ENCODE measurements at places on chromosomes 13 and 19. TPM values are rescaled to one million over a fixed set of nuclear protein-coding genes. Genes with fewer than 3 reads are reported as not detected.
A peak's percentile ranks its signal among the peaks of the same experiment; 100 is the strongest.

- H3K36me3 ChIP-seq: peaks cover 36% of the 10 kb centered on the region
- H3K27ac ChIP-seq: peak overlapping the region; percentile 62
- H3K27me3 ChIP-seq: peaks cover 10% of the 10 kb centered on the region
- DNase-seq: no peak
These were observed 1.5 kb downstream of the DHX34 start for GRCh38 chr19:47350630-47351029.

GRCh38 chr19:35126624-35126959, 8.3 kb downstream of the LGI4 start:
- H3K4me3 ChIP-seq: no peak overlapping the region
- H3K27ac ChIP-seq: no peak overlapping the region
- no peak for DNase-seq
- peaks cover 23% of the 10 kb centered on the region for H3K4me1 ChIP-seq
- H3K36me3 ChIP-seq: no peaks in the 10 kb centered on the region

GRCh38 chr13:90742381-90742780, 605.1 kb upstream of the MIR17HG start:
- H3K4me1 ChIP-seq: 0 out of 2 replicates have a peak, but pooled peaks cover 6% of the 10 kb centered on the region
- H3K36me3 ChIP-seq: no peaks in the 10 kb centered on the region
- H3K4me3 ChIP-seq: no peak overlapping the region
- H3K27ac ChIP-seq: no peak overlapping the region
- peaks cover 6% of the 10 kb centered on the region for H3K27me3 ChIP-seq

GRCh38 chr13:66492479-66492878, 737.7 kb downstream of the PCDH9 start:
- DNase-seq: no peak
- H3K4me3 ChIP-seq: no peak overlapping the region
- H3K4me1 ChIP-seq: peaks cover 16% of the 10 kb centered on the region
- H3K36me3 ChIP-seq: no peaks in the 10 kb centered on the region
- H3K27ac ChIP-seq: no peak overlapping the region

- H3K4me3 ChIP-seq: 0 out of 2 replicates have a peak overlapping the region, but pooled peaks have one; percentile 37
- no peaks in the 10 kb centered on the region for H3K36me3 ChIP-seq
- H3K27ac ChIP-seq: no peak overlapping the region
These were observed 21.8 kb upstream of the NAXD start for GRCh38 chr13:110593430-110594130.

DNA sequence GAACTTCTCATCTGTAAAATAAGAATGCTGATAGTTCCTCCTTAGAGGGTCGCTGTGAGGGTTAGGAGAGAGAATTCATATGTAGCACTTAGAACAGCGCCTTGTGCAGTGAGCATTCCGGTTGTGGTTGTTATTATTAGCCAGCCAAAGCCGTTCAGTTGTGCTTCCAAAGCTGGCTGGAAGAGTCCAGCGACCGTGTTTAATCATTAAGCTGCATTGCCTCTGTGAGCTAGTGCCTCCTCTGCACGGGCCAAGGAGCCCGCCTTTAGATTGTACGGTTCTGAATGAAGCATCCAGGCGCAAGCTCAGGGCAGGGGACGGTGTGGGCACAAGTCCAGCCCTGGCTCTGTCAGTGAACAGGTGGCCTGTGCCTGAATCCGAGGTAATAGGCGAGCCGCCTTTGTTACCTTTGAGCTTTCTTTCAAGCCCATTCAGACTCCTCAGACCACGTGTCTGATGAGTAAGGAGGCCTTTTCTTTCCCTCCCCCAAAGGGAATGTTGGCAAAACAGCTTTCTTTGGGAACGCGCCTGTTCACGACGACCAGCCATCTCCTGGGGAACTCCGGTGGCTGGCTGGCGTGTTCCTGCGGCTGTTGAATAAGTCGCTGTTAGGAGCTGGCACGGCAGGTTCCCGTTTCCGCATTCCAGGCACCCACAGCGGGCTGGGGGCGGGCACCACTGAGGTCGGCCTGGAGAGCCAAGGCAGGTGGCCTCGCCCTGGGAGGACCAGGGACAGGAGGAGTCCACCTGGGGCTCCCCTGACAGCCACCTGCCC, 25.1 kb downstream of the SIPA1L3 start:
- H3K4me3 ChIP-seq: no peak overlapping the region
- peaks cover 49% of the 10 kb centered on the region for H3K36me3 ChIP-seq
- peaks cover 2% of the 10 kb centered on the region for H3K27me3 ChIP-seq
- H3K4me1 ChIP-seq: peaks cover 46% of the 10 kb centered on the region
- DNase-seq: no peak

DNA sequence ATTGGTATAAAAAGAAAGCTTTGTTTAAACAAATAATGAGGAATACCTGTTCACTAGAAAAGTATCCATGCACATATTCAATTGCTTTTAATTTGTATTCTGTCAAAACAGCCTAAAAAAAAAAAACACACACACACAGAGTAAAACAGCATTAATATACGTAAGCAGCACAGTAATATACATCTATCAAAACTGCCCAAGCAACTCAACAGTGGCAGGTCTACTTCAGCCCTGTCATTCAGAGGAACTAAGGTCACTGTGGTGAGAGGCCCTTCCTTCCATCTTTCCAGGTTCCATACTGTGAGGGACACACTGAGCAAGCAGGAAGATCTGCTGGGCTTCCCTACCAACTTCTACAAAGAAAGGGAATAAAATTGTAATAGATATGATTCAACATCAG, 3.8 kb downstream of the PROSER1 start:
- peaks cover 26% of the 10 kb centered on the region for H3K4me1 ChIP-seq
- no peak overlapping the region for H3K4me3 ChIP-seq
- peaks cover 4% of the 10 kb centered on the region for H3K36me3 ChIP-seq
- no peak overlapping the region for H3K27ac ChIP-seq
- peaks cover 2% of the 10 kb centered on the region for H3K27me3 ChIP-seq

- no peak for DNase-seq
- H3K36me3 ChIP-seq: peaks cover 18% of the 10 kb centered on the region
- H3K4me1 ChIP-seq: peaks cover 19% of the 10 kb centered on the region
- H3K27me3 ChIP-seq: no peaks in the 10 kb centered on the region
- H3K4me3 ChIP-seq: no peak overlapping the region
These were observed 16.4 kb downstream of the MICOS13 start for GRCh38 chr19:5663904-5664303.

DNA sequence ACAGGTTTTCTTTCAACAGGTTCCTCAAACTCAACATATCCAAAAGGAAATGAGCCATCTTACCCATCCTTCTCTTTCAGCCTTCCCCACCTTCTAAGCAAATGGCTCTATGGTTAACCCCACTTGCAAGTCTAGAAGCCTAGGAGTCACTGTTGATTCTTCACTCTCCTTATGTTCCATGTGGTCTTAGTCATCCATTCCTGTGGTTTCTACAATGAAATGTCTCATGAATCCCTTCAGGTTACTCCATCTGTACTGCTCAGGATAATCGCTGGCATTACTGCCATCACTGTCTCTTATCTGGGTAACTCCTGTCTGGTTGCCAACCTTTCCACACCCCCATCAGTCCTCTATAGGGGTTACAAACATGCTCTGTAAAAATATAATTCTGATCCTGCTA, 381.3 kb downstream of the ENOX1 start:
- peaks cover 25% of the 10 kb centered on the region for H3K4me1 ChIP-seq
- H3K27me3 ChIP-seq: peaks cover 7% of the 10 kb centered on the region
- H3K27ac ChIP-seq: no peak overlapping the region
- DNase-seq: peak; percentile 57

- H3K27ac ChIP-seq: no peak overlapping the region
- H3K36me3 ChIP-seq: no peaks in the 10 kb centered on the region
- DNase-seq: no peak
- H3K4me3 ChIP-seq: no peak overlapping the region
These were observed 3.7 kb upstream of the DOCK9 start for GRCh38 chr13:98981369-98982080.

DNA sequence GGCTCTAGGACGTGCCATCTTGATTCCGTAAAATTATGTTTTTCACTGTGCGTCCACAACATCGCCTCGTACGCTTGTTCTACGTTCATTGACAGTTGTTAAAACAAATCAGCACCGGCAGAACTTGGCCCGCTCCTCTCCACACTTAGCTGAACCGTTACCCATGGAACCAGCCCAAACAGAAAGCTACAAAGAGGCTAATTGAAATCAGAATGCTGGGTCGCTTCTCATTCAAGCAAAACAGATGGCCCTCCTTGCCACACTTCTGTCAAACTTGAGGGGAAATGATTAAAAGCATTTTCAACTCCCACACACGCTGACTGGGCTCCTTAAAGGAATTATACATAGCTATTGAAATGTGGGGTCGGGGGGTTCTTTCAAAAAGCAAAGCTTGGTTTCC, 71.6 kb downstream of the TM9SF2 start:
- no peak overlapping the region for H3K27ac ChIP-seq
- no peak for DNase-seq
- H3K4me3 ChIP-seq: no peak overlapping the region
- H3K27me3 ChIP-seq: peaks cover 2% of the 10 kb centered on the region
- H3K36me3 ChIP-seq: peaks cover 9% of the 10 kb centered on the region

GRCh38 chr13:100478107-100478809, 110.3 kb downstream of the GGACT start:
- H3K27ac ChIP-seq: no peak overlapping the region
- H3K36me3 ChIP-seq: no peaks in the 10 kb centered on the region
- H3K27me3 ChIP-seq: no peaks in the 10 kb centered on the region
- DNase-seq: no peak
- no peak overlapping the region for H3K4me3 ChIP-seq
- H3K4me1 ChIP-seq: peaks cover 11% of the 10 kb centered on the region

DNA sequence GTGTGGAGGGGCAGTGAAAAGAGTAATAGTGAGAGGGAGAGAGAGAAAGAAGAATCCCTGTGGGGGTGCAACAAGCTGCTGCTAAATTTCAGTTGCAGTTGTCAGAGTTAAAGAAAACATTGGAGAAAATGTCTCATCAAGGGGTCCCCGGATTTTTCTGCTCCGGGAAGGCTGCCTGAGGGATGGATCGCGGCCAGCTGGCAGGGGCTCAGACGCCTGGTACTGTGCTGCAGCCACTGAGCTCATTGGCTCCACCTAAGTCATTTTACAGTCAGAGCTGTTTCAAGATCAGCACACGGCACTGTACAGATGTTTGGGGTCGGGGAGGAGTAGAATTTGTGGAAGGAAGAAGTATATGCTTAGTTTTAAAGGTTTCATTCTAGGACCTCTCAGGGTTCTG, 106.2 kb downstream of the SHISA2 start:
- H3K4me3 ChIP-seq: no peak overlapping the region
- peaks cover 3% of the 10 kb centered on the region for H3K27me3 ChIP-seq

DNA sequence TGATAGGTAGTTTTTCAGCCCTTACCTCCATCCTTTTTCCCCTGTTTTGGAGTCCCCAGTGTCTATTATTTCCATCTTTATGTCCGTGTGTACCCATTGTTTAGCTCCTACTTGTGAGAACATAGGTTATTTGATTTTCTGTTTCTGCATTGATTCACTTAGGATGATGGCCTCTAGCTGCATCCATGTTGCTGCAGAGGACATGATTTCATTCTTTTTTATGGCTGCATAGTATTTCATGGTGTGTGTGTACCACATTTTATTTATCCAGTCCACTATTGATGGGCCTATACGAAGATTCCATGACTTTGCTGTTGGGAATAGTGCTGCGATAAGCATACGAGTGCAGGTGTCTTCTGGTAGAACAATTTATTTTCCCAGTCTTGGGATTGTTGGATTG, 15.0 kb upstream of the ZNF527 start:
- H3K27ac ChIP-seq: no peak overlapping the region
- H3K4me1 ChIP-seq: 0 out of 2 replicates have a peak, but pooled peaks cover 8% of the 10 kb centered on the region
- no peaks in the 10 kb centered on the region for H3K27me3 ChIP-seq
- H3K4me3 ChIP-seq: no peak overlapping the region
- peaks cover 87% of the 10 kb centered on the region for H3K36me3 ChIP-seq

DNA sequence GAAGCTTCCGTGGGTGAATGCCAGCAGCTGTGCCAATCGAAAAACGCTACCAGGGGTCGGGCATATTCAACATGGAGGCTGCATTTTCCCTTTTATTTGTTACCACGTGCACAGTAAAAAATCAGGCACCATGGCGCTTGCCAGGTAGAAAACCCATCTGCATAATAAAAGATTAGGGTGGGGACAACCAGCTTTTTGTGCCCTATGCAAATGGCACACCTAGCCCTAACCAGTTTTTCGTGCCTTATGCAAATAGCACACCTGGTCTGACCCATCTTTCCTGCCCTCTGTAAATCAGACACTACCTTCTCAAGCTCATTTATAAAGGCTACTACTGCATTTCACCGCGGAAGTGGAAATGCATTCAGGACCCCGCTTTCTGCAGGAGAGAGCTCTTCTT, 62.1 kb upstream of the FREM2 start:
- H3K4me3 ChIP-seq: no peak overlapping the region
- no peaks in the 10 kb centered on the region for H3K36me3 ChIP-seq
- H3K4me1 ChIP-seq: no peaks in the 10 kb centered on the region
- H3K27ac ChIP-seq: no peak overlapping the region
- no peaks in the 10 kb centered on the region for H3K27me3 ChIP-seq

DNA sequence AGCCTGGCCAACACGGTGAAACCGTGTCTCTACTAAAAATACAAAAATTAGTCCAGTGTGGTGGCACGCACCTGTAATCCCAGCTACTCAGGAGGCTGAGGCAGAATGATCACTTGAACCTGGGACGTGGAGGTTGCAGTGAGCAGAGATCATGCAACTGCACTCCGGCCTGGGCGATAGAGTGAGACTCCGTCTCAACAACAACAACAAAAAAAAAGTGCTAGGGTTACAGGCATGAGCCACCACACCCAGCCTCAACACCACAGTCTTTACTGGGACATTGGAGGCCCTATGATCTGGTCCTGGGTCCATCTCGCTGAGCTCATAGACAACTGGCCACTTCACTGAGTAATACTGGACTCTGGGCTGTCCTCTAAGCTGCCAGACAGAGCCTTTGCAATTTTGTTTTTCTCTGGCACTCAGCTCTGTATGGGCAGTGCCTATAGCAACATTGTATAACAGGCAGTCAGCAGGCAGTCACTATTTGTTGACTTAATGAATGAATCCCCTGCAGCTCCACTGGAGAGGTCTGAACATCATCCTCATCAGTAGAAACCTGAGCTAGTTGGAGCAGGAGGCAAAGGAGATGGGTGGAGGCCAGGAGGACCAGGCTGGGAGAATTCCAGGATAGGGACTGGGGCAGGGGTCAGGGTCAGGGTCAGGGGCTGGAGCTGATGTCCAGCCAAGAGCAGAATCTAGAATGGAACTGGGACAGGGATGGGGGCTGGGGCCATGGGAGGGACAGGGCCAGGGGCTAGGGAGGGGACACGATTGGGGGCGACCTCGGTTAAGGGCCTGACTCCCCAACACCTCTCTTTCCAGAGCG, 8.1 kb downstream of the BLOC1S3 start:
- peaks cover 10% of the 10 kb centered on the region for H3K36me3 ChIP-seq
- peaks cover 7% of the 10 kb centered on the region for H3K4me1 ChIP-seq
- H3K4me3 ChIP-seq: no peak overlapping the region

DNA sequence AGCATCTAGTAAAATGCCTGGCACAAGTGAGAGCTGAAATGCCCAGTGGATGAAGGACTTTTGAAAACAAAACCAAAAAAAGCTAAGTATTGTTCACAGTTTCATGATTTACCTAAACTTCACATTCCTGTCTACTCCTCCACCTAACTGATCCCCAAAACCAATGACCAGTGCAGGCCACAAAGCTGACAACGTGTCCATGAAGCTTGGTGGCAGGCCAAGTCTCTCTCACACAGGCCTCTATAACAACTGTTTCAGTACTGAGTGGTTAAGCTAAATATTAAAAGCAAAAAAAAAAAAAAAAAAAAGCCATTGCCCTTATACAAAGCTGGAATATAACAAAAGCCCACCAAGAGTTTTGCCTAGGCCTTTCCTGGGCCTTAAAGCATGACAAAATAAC, 36.4 kb downstream of the STK24 start:
- H3K27ac ChIP-seq: peak overlapping the region; percentile 95
- H3K4me3 ChIP-seq: peak overlapping the region; percentile 64
- H3K4me1 ChIP-seq: peaks cover 89% of the 10 kb centered on the region
- peaks cover 5% of the 10 kb centered on the region for H3K27me3 ChIP-seq

- H3K4me1 ChIP-seq: no peaks in the 10 kb centered on the region
- no peaks in the 10 kb centered on the region for H3K27me3 ChIP-seq
- DNase-seq: no peak
These were observed 10.4 kb upstream of the ZNF8 start for GRCh38 chr19:58268344-58268743.

The HOOK2 gene
- total RNA-seq: 10.5 TPM

The RNF225 gene
- total RNA-seq: not detected

The MEF2B gene
- 0.51 TPM for total RNA-seq

The CLDN10 gene
- not detected for total RNA-seq

The WDR87 gene
- not detected for total RNA-seq

Measured in HFFc6 (cell line).